ENCODE measurements at places on chromosomes 5 and 9.

DNA sequence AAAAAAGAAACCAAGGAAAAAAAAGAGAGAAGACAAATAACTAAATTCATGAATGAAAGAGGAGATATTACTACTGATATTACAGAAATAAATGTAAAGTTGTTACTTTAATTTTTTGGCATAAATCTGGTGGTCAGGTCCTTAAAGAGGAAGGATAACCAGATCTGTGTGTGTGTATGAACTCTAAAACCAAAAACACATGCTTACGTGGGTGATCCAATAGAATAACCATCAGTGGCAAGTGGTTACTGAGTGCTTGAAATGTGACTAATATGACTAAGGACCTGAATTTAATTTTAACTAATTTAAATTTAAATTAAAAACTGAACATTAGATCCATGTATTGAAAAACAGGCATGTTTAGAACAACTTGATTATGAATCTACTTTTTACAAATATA is 10.3 kb downstream of the SLC28A3 start:
- no peak for DNase-seq

DNA sequence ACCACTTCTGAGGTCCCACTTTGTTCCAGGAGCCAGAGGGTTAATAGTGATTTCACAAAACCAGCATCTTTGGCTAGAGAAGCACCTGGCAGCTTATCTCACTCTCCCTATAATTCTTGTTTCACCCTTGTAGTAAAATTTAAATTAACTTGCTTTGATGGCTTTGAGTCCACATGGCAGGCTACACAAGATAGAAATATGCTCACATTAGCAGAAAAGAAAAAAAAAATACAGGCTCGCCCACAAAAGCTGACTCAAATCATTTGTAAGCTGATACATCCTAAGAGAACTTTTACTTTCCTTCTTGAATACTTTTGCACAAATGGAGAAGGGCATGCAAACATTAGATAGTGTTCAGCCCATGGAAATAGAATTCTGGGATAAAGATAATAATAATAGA is 36.2 kb downstream of the TNFSF15 start:
- peak; percentile 29 for DNase-seq

DNA sequence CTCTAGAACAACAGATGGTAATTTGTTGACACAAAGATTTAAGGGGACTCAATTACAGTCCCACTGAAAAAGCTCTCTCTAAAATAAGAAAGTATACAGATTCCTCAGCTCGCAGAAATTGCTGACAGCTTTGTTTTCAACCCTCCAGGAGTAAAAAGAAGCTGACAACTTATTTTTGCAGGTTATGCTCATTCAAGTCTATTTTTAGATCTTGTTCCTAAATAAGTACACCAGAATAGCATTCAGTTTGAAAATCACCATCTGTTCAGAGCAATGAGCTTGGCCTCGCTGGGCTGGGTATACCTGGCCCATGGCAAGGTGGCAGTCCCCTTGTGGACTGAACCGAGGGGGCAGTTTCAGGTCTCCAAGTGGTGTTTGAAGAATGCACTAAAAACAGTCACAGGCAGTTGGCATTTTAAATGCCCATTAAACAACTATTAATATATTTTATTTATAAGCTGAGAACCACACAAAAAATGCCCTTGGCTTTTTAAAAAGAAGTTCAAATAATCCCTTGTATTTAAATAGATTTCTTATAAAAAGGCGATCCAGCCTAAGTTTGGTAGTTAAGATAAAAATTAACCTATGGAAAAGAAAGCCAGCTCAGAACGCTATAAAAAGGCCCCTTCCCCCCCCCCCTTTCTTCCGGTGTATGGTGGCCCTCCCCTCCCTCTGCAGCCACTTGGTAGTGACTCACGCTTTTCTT is 169.2 kb downstream of the AUH start:
- DNase-seq, result no peak

- DNase-seq, result peak; percentile 90
Measured at GRCh38 chr5:167294882-167295680, 996.4 kb upstream of the WWC1 start.

GRCh38 chr9:108688676-108689075 is 167.1 kb downstream of the ACTL7B start:
- no peak for DNase-seq

DNA sequence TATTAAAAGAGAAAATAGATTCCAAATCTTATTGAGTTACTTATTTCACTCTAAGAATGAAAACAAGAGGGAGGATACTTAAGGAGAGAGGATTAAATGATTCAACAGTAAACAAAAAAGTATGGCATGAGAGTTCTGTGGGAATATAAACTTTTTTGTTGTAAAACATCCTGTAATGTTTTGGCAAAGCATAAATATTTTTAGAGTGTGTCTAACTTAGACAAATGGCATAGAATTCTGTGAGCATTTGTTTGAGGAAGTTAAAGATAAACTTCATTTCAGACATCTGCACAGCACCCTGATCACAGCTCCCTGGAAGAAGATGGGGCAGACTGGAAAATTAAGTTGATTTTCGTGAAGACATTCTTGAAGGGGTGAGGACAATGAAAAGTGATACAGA is 246.8 kb upstream of the HAPLN1 start:
- peak; percentile 6 for DNase-seq

GRCh38 chr5:5613261-5613990 is 190.9 kb downstream of the ICE1 start:
- DNase-seq, result no peak

DNA sequence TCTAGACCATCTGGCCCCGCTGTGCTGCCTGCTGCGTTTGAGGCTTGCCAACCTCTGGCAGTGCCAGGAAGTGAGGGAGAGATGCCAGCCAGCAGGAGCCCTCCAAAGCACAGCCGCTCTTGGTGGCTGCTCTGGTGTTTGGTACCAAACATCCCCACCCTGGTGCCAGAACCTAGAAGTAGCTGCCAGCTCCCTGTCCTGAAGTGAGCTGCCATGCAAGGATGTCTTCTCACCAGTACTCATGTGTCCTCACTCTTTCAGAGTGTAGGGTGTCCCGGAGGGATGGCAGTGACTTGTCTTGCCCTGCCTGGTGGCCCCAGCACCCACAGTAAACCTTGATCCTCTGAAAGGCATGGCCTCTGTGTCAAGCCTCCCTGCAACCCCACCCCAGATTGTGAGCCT is 43.4 kb downstream of the AMBP start:
- DNase-seq, result no peak

- peak; percentile 44 for DNase-seq
Measured at GRCh38 chr9:20526500-20527319, 95.6 kb downstream of the MLLT3 start.

- peak; percentile 51 for DNase-seq
Measured at GRCh38 chr5:156815988-156816599, 34.0 kb upstream of the PPP1R2B start.

GRCh38 chr9:4662989-4663792 is 1.1 kb downstream of the PLPP6 start:
- DNase-seq, result no peak

GRCh38 chr5:61148515-61148914 is 13.8 kb downstream of the SMIM15 start:
- no peak for DNase-seq

DNA sequence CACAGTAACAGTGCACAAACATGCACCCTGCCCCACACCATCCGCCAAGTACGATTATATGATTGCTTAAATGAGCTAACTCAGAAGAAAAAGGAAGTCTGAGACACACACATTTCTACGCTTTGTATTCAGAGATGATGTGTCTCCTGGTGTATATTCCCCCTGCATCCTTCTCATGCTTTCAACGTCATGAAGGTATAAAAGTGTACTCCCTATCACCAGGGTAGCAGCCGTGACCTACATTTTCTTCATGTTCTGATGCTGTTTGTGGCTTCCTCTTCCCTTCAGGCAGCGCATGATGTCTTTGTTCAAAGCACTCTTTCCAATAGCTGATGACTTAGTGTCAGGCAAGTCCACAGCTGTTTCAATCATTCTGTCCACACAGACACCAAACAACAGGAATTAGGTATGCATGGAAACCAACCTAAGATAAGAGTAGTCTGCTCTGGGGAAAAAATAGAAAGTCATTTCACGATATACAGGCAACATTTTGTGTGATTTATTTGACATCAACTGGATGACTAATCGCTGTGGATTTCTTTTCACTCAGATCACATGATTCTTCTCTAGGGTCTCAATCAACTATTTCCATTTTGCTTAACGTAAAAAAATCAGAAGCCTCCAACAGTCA is 269.4 kb upstream of the PTGER4 start:
- DNase-seq, result no peak

DNA sequence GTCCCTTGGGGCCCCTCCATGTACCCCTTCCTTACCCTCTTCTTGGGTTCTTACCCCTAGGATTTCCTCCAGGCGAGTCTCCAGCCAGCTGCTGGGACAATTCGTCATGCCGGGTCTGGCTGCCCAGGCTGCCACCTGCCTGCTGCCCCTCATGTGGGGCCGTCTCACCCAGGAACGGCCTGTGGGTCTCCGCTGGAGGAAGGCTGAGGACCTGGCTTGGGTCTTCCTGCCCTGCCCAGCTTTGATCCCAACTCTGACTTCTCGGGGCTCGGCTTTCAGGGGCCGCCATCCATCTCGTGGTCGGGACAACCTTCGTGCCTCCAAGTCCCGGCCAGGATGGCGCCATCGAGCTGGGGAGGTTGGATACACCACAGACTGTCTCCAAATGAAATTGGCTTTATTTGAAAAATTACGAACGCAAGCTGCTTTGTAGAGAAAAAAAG is 38.1 kb downstream of the HMCN2 start:
- DNase-seq, result no peak

DNA sequence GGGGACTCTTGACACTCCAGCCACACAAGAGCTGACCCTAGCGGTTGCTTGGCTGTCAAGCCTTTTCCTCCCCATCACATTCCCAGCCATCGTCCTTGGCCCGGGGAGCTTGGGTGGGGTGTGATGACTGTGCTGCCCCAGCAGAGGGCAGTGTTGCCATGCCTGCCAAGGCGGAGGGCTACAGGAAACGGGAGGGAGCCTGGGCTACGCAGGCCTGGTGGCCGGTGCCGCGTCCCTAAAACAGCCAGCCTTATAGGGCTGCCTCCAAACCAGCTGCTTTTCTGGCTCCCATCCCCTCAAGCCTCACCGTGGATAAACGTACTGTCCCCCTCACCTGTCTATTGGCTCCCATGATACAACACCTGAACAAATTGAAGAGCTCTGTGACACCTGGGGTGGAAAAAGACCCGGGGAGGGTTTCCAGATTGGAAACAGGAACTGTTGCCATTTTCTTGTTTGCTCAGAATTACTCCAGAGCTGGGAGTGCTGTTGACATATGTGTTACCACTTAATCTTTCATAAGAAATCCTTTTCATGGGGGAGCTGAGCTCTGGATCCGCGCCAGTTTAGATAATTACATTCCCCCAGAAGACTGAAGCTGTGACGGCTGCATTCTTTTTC is 72.8 kb upstream of the ASTN2 start:
- DNase-seq, result peak; percentile 51

GRCh38 chr5:80069918-80070318 is 34.8 kb downstream of the THBS4 start:
- DNase-seq, result peak; percentile 48

DNA sequence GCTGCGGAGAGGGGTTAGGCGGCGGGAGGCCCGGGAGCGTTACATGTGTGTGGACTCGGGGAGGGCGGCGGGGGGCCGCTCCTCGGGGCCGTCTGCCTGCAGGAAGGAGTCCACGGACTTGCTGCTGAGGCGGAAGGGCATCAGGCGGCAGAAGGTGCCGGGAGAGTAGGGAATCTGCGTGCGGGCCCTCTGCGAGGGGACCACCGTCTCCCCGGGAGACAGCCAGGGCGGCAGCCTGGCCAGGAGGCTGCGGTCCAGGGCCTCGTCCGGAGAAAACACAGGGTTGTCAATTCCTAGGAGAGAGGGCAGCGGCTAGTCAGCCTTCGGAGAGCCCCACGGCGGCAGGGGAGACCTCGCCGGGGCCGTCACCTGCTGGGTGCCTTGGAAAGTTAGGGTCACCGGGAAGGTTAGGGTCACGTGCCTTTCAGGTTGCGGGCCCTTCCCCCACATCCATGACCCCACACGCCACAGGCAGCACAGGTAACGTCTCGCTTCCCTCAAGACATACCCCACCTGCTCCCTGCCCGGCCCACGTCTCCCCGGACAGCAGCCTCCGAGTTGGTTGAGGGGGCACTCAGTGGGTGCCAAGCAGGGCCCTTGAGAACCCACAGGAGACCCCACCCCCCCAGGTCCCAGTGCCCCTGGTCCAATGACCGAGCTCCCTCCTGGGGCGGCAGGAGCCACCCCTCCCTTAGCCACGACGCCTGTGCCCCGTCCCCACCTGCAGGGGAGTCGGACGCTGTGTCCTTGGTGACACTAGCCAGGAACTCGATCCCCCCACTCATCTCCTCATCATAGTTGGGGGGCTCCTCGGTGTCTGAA is 32.1 kb downstream of the EXOC3 start:
- DNase-seq, result peak; percentile 9

- DNase-seq, result no peak
Measured at GRCh38 chr5:163321511-163321910, 115.9 kb upstream of the CCNG1 start.

DNA sequence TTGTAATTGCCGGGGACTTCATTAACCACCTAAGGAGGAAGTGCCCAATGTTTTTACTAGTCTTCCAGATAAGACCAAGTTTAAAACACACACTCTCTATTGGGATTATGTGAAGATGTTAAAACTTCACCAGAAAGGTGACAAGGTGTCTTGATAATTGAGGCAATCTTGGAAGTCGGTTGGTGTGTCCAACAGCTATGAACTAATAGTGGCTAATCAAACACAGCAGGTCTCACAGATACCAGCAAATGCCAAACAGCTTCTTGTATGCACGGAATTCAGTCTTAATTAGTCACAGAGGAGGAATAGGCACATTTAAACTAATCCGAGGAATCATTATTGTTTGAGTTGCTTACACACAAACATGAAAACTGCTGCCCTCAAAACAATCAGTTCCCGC is 214.5 kb downstream of the SEC61B start:
- peak; percentile 63 for DNase-seq

DNA sequence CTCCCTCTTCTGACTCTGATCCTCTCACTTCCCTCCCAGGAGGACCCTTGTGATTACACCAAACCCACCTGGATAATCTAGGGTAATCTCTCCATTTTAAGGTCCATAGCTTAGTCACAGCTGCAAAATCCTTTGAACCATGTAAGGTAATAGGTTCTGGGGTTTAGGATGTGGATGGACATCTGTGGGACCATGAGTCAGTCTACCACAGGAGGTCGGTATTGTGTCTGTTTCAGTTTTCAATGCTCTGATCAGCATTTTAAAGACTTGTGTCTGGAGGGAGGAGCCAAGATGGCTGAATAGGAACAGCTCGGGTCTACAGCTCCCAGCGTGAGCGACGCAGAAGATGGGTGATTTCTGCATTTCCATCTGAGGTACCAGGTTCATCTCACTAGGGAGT is 112.6 kb downstream of the CAVIN4 start:
- no peak for DNase-seq

All from AG10803 (cell line).